ENCODE measurements at places on chromosomes 1 and 21. TPM values are rescaled to one million over a fixed set of nuclear protein-coding genes. Genes with fewer than 3 reads are reported as not detected.
A peak's percentile ranks its signal among the peaks of the same experiment; 100 is the strongest.

The ALPL gene
- total RNA-seq: 0.23 TPM

The OR2T5 gene
- total RNA-seq: not detected

The FCRL2 gene
- not detected for total RNA-seq

The S100A7 gene
- not detected for total RNA-seq

The OR2L2 gene
- total RNA-seq: 0.12 TPM

The KRTAP19-3 gene
- not detected for total RNA-seq

The KRTAP19-1 gene
- not detected for total RNA-seq

DNA sequence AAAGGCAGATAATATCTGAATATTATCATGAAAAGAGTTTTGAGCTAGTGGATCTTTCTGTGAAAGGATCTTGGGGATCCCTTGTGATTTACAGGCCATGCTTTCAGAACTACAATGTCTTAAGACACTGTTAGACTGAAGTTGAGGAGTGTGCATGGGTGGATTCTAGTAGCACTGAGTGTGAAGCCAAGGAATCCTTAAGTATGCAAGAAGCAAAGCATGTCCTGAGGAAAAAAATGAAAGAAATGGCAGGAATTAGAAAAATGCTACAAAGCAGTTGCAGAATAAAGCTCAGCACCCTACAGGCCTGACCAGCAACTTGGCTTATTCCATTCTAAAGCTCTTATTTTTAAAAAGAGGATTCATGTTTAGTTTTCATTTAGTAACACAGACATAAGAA lies 11.9 kb downstream of the STX6 start:
- no peak overlapping the region for H3K27ac ChIP-seq
- DNase-seq: no peak
- H3K4me1 ChIP-seq: peaks cover 31% of the 10 kb centered on the region

DNA sequence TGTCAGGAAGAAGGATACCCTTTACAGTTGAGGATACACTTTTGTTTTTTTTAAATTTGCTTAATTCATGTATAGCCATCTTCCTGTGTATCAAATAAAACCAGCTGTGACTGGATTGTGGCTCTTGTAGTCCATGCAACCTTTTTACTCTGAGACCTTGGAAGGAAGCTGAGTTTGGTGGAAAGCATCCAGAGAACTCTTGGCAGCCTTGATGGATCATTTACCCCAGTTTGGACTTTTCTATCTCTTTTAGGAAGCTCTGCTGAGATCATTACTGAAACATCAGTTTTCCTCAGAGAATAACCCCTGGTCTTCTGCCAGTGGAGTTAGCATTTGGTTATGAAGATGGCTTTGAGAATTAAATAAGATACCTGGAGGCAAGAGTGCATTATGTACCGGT lies 21.2 kb upstream of the APOBEC4 start:
- no peak overlapping the region for H3K27ac ChIP-seq
- no peaks in the 10 kb centered on the region for H3K4me1 ChIP-seq
- DNase-seq: no peak
- H3K27me3 ChIP-seq: no peaks in the 10 kb centered on the region
- no peak overlapping the region for H3K4me3 ChIP-seq

GRCh38 chr1:244444854-244445253 lies 6.9 kb downstream of the ADSS2 start:
- H3K27ac ChIP-seq: peak overlapping the region; percentile 95
- peaks cover 7% of the 10 kb centered on the region for H3K36me3 ChIP-seq

- peaks cover 84% of the 10 kb centered on the region for H3K4me1 ChIP-seq
- H3K27me3 ChIP-seq: no peaks in the 10 kb centered on the region
- no peaks in the 10 kb centered on the region for H3K36me3 ChIP-seq
- no peak for DNase-seq
- H3K4me3 ChIP-seq: no peak overlapping the region
- no peak overlapping the region for H3K27ac ChIP-seq
Observed at GRCh38 chr1:234932106-234932505, 196.5 kb downstream of the TOMM20 start.

GRCh38 chr1:168050307-168050706 lies 86.4 kb downstream of the GPR161 start:
- no peak overlapping the region for H3K4me3 ChIP-seq
- no peak overlapping the region for H3K27ac ChIP-seq
- H3K27me3 ChIP-seq: no peaks in the 10 kb centered on the region
- no peaks in the 10 kb centered on the region for H3K36me3 ChIP-seq
- no peaks in the 10 kb centered on the region for H3K4me1 ChIP-seq

DNA sequence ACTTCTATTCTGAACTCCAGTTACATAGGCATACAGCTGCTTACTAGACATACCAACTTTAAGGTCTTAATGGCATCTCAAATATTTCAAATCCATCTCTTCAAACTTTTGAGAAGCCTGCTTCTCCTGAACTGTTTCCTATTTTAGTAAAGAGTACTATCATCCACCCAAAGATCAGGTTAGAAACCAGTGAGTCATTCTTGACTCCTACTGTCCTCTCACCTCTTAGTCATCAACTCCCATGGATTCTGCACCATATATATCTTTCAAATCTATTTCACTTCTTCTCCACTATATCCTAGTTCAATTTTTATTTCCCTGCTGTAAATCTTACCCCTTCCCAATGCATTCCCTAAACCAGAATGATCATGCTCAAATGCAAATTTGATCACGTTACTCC lies 18.1 kb upstream of the BEND5 start:
- H3K36me3 ChIP-seq: peaks cover 2% of the 10 kb centered on the region
- no peak for DNase-seq
- H3K27me3 ChIP-seq: peaks cover 50% of the 10 kb centered on the region
- no peak overlapping the region for H3K4me3 ChIP-seq
- no peak overlapping the region for H3K27ac ChIP-seq
- peaks cover 32% of the 10 kb centered on the region for H3K4me1 ChIP-seq

- no peaks in the 10 kb centered on the region for H3K4me1 ChIP-seq
- no peak overlapping the region for H3K4me3 ChIP-seq
- H3K27ac ChIP-seq: no peak overlapping the region
- DNase-seq: peak; percentile 18
Observed at GRCh38 chr1:230632273-230632873, 9.9 kb upstream of the COG2 start.

DNA sequence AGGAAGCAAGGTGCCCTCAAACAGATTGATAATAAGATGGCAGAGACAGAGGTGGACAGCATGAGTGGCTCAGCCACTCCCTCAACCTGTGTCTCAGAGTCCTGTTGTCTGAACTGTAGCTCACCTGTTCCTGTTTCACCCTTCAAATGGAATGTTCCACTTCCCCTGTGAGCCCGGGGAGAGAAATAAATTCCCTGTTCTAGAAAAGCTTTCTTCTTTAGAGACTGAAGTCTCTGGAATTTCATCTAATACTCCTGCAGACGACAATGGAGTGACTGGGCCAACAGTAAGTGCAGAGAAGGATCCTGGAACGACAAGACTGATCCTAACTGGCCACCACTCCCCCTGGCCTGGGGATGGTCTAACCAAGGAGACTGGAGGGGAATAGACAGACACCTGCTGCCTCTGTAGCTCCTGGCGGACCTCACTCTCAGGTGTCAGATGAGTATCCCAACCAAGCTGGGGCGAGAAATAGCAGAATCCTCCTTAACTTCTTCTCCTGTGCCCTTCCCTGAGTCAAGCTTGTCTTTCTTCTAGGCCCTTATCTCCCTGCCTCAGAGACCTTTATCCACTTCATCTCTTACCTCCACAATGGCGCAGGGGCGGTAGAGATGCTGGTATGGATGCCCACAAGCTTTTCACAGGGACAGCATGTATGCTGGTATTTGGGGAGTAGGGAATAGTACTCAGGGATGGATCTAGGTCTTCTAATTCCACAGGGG lies 45.4 kb downstream of the PLEKHA6 start:
- no peaks in the 10 kb centered on the region for H3K36me3 ChIP-seq
- DNase-seq: peak; percentile 11
- peaks cover 4% of the 10 kb centered on the region for H3K4me1 ChIP-seq
- peaks cover 23% of the 10 kb centered on the region for H3K27me3 ChIP-seq

- H3K27me3 ChIP-seq: peaks cover 7% of the 10 kb centered on the region
- no peak for DNase-seq
- H3K27ac ChIP-seq: no peak overlapping the region
- peaks cover 8% of the 10 kb centered on the region for H3K36me3 ChIP-seq
Observed at GRCh38 chr1:48772211-48772610, 4.5 kb downstream of the BEND5 start.

GRCh38 chr1:10598389-10598702 lies 123.6 kb downstream of the PEX14 start:
- no peak overlapping the region for H3K4me3 ChIP-seq
- H3K36me3 ChIP-seq: no peaks in the 10 kb centered on the region
- H3K4me1 ChIP-seq: no peaks in the 10 kb centered on the region
- no peaks in the 10 kb centered on the region for H3K27me3 ChIP-seq
- no peak for DNase-seq

GRCh38 chr1:43973981-43974442 lies 748 bp upstream of the ATP6V0B start:
- H3K4me1 ChIP-seq: peaks cover 73% of the 10 kb centered on the region
- H3K4me3 ChIP-seq: peak overlapping the region; percentile 91
- peak overlapping the region; percentile 89 for H3K27ac ChIP-seq
- peaks cover 29% of the 10 kb centered on the region for H3K36me3 ChIP-seq
- no peaks in the 10 kb centered on the region for H3K27me3 ChIP-seq

GRCh38 chr1:24111262-24111995 lies 506 bp downstream of the MYOM3 start:
- peaks cover 16% of the 10 kb centered on the region for H3K4me1 ChIP-seq
- no peak for DNase-seq
- H3K27me3 ChIP-seq: peaks cover 35% of the 10 kb centered on the region
- H3K27ac ChIP-seq: no peak overlapping the region
- no peaks in the 10 kb centered on the region for H3K36me3 ChIP-seq
- peak overlapping the region; percentile 52 for H3K4me3 ChIP-seq

DNA sequence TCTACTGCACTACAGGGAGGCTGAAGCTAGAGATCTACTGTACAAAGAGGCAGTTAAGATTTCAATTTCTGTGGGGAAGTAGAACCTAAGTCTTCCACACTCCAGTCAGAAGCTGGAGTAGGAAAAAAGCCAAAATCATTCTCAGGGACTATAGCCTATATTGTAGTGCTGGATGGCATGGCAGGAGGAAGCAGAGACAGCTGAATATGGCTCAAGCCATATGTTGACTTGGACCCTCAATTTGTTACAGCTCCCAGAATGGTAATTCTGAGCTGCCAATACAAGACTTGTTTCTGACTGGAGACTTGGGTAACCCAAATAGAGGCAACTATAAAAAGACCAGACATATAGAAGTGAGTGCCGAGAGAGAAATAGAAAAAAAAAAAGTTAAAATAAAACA lies 200.6 kb downstream of the PTBP2 start:
- H3K27ac ChIP-seq: no peak overlapping the region
- no peak overlapping the region for H3K4me3 ChIP-seq
- no peaks in the 10 kb centered on the region for H3K27me3 ChIP-seq
- no peaks in the 10 kb centered on the region for H3K4me1 ChIP-seq
- peaks cover 2% of the 10 kb centered on the region for H3K36me3 ChIP-seq
- DNase-seq: no peak

- DNase-seq: no peak
- H3K27me3 ChIP-seq: peaks cover 25% of the 10 kb centered on the region
- no peak overlapping the region for H3K27ac ChIP-seq
Observed at GRCh38 chr1:29695036-29695435, 458.7 kb downstream of the PTPRU start.

- peak overlapping the region; percentile 91 for H3K4me3 ChIP-seq
- peak; percentile 94 for DNase-seq
- H3K27me3 ChIP-seq: no peaks in the 10 kb centered on the region
- H3K4me1 ChIP-seq: peaks cover 82% of the 10 kb centered on the region
Observed at GRCh38 chr1:172662464-172663109, 3.7 kb downstream of the FASLG start.

DNA sequence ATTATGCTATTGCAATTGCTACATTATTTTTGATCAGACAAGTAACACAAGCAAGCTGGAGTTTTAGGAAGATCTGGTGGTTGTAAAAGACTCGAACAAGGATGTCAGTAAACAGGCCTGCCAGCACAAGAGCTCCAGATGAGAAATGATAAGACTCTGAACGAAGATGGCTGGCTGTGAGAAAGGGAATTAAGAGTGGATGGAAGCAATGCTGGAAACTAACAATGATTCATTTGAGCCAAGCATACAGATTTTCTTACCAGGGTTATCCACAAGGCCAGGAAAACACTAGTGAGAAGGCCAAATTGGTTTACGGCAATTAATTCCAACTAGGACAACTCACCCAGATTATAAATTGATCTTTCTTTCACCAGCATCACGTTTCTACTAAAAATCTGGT lies 54.2 kb downstream of the NRIP1 start:
- DNase-seq: no peak
- peaks cover 7% of the 10 kb centered on the region for H3K36me3 ChIP-seq
- H3K27me3 ChIP-seq: no peaks in the 10 kb centered on the region
- H3K4me3 ChIP-seq: no peak overlapping the region

GRCh38 chr1:18396247-18396980 lies 84.3 kb upstream of the KLHDC7A start:
- H3K27me3 ChIP-seq: peaks cover 7% of the 10 kb centered on the region
- no peaks in the 10 kb centered on the region for H3K4me1 ChIP-seq
- no peak overlapping the region for H3K27ac ChIP-seq
- H3K36me3 ChIP-seq: no peaks in the 10 kb centered on the region

DNA sequence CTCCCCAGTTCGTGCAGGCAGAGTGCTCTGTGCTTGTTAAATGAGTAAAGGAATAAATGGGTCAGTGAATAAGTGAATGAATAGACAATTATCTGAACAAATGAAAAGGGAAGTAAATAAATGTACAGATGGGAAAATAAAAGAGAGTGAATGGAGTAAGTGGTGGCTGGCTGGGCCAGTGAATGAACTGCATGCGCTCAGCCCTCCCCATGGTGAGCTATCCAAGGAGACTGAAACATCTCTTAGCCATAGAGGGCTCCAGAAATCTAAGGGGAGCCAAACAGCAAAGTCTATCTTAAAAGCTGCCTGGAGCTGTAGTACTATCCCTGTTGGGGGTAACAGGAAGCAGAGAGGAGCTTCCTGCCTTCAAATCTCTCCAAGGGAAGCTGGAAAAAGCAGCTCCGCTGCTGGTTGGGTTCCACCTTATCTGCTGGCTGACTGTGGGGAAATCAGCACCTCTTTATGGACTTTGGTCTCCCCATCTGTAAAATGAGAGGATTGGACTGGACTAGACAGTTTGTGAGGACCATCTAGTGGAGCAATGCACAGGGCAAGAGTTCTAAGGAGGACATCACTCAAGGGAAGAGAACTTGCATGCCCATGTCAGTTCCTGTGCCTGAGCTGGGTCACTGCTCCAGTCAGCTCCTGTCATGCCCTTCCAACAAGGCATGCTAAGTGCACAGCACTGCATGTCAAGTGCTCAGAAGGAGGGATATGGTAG lies 77.9 kb downstream of the TRABD2B start:
- H3K27me3 ChIP-seq: no peaks in the 10 kb centered on the region
- DNase-seq: no peak
- no peak overlapping the region for H3K27ac ChIP-seq
- H3K4me3 ChIP-seq: no peak overlapping the region

All from activated T-cell treated with anti-CD3 and anti-CD28 coated beads, Interleukin-2, amount 50 U/mL, for 72 hours (primary cell).